ENCODE measurements at places on chromosomes 7 and 10.

DNA sequence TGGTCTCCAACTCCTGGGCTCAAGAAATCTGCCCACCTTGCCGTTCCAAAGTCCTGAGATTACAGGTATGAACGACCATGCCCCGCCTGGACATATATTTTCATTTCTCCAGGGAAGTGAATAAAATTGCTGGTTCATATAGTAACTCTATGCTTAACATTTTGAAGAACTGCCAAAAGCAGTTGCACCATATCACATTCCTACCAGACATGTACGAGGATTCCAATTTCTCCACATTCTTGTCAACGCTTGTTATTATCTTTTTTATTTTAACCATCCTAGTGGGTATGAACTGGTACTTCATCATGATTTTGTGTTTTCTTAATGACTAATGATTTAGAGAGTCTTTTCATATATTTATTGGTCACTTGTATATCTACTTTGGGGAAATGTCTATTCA lies 21.9 kb upstream of the CPN1 start:
- no peak for DNase-seq

GRCh38 chr7:72152161-72153131 lies 259.7 kb downstream of the CALN1 start:
- DNase-seq = no peak

DNA sequence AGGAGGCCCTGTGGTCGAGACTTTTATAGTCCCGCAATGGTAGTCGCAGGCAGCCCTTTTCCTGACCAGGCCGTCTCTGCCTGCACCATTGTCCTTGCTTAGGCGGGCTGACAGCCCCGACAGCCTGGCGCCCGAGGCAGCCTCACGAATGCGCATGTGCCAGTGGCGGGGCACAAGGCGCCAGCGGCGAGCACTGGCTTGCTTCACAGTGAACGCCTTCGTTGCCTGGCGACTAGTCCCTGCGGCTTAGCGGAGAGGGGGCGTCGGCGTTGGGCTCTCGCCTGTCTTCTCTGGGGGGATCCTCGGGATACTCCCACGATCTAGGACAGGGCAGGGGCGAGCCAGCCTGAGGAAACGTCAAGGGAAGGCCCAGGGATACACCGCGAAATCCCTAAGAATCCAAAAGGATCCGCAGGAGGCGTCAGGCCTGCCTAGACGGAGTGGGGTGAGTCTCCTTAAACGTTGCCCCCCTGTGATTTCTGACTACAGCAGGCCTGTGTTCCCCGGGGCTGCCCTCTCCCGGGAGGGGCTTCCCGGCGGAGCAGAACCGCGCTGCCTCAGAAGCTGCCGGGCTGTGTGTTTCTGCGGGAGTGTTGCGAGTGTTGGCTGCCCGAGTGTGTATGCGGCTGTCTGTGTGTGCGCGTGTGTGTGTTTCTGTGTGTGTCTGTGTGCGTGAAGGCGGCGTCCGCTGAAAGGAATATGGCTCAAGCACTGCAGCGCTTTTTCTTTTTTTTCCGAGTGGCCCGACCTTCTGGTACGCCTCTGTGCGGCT lies 20.5 kb upstream of the ZNF273 start:
- DNase-seq = no peak

DNA sequence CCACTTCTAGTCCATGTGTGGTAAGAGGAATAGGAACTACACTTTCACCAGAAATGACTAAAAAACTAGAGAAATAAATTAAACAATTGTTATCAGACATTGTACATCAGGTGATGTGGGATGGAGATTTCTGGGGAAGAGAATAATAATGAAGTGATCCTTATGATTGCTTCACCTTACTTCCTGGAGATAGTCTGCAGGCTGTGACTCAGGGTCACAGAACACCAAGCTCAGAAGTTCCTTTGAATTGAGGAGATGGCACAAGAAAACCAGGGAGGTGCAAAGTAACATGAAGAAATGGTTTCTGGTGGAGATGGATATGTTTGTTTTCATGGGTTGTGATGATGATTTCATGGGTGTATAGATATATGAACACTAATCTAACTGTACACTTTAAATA lies 44.5 kb downstream of the ZWINT start:
- no peak for DNase-seq

DNA sequence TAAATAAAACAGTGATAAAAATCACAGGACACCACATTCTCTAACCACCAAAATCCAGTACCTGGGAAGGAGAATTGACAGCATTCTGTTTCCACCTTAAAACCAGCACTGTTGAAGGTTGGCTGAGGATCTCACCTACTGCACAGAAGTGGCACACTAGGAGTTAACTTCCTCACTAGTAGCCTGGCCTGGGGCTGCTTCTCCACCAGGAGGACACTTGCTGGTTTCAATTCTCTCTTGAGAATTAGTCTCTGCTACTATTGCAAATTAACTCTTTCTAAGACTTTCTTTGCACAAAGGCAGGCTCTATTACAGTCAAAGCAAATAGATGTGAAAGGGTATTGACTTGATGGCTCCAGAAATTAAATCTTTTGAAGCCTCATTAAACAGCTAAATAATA lies 2.3 kb upstream of the CTTNBP2 start:
- DNase-seq = no peak

GRCh38 chr7:300546-301290 lies 10.7 kb downstream of the FOXL3 start:
- no peak for DNase-seq

GRCh38 chr10:21292763-21293517 lies 232.5 kb downstream of the SKIDA1 start:
- no peak for DNase-seq

- no peak for DNase-seq
Observed at GRCh38 chr7:144384071-144384470, 19.4 kb downstream of the NOBOX start.

GRCh38 chr10:59606551-59606961 lies 103.1 kb downstream of the SLC16A9 start:
- no peak for DNase-seq

GRCh38 chr7:32289651-32290414 lies 200.3 kb downstream of the LSM5 start:
- DNase-seq = no peak

DNA sequence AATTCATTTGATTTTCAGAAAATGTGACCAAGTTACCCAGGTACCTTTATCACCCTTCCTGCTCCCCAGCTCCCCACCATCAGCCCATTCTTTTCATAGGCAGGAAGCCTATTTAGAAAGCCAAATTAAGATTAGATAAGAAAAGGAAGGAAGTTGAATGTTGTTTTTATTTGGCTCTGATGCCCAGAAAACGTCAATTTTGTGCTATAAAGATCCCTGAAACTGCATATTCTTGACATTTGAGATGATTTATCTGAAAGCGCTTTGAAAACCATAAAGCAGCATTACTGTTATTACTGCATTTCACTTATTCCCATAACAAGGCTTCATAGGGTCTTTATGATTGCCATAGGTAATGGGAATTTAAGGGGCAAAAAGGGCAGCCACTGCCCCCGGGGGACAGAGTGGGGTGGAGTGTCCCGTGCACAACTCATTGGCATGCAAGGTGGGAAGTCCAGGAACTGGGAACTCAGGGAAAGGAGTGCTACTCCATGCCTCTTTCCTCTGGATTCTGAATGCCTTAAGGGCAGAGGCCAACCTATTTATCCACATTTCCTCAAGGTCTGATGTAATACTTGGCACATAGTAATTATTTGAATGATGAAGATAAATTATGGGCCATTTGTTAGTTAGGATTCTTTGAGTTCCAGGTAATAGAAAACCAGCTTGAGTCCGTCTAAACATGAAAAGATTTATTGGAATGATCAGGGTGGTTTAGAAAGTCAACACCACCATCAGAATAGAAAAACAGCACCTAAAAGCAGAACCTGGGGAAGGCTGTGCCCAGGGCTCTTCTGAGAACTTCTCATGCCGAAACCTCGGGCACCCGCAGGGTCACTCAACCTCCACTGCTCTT lies 100.6 kb upstream of the ELMO1 start:
- no peak for DNase-seq

GRCh38 chr7:148049068-148049467 lies 541.5 kb upstream of the C7orf33 start:
- no peak for DNase-seq

GRCh38 chr10:116740971-116741370 lies 1.4 kb downstream of the HSPA12A start:
- no peak for DNase-seq

DNA sequence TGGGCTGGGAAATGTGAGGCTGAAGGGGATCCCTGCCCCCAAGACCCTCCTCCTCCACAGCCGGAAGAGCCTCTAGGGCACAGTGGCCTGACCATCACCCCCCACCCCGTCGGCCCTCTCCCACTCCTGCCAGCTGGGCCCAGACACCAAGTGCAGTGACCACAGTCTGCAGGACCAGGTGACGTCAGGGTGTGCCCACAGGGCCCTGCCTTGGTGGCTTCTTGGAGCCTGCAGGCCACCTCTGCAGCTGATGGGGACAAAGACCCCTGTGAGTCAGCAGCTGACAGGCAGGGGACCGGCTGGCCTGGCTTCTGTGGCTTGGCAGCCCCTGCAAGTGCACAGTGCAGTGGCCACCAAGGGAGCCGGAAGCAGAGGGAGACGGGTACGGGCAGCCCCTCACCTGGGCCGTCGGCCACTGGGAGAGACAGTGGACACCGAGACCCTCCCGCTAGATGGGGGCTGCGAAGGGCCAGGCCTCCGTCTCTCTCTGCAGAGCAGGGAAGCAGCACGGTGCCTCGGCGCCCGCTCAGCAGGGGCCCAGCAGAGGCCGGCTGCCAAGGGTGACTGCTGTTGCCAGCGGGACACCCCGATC lies 274.6 kb downstream of the ELFN1 start:
- no peak for DNase-seq

DNA sequence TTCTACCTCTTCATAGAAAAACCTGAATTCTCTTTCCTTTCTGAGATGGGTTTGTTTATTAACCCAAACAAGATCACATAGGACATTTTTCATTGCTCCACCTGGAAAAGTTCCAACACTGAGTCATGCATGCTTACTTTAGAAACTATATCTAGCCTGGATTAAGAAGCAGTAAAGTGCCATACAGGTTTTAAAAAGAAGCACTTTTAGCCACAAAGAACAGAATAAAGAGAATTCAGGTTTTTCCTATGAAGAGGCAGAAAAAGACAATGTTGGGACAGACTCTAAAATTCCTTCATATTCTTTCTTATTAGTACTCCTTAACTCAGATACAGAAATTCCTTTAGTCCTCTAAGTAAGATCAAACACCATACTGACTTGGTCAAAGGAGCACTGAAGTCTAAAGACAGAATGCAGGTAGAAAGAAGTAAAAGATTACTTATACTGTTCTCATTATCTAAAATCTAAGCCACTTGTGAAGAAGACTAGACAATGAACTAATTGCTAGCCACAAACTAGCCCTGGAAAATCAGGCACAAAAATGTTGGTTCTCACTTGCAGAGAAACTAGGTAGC lies 241.3 kb downstream of the ANK3 start:
- no peak for DNase-seq

DNA sequence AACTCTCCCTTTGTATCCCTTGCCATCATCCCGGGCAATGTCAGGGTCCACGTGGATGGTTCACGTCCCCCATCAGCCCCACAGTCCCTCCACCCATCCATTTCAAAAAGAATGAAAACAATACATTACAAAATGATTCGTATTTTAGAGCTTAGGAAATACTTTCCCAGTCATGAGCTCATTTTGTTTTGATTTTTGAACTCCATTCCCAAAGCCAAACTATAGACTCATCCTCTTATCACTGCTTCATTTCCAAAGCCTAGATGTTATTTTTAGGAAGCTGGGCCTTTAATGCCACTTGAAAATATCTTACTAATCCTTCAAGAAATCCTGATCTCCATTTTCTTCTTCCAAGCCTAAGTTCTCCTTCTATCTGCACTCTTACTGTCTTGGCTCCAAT lies 72.1 kb downstream of the WNT2 start:
- no peak for DNase-seq

- DNase-seq = peak; percentile 88
Observed at GRCh38 chr10:123160311-123160980, 6.2 kb downstream of the BUB3 start.

DNA sequence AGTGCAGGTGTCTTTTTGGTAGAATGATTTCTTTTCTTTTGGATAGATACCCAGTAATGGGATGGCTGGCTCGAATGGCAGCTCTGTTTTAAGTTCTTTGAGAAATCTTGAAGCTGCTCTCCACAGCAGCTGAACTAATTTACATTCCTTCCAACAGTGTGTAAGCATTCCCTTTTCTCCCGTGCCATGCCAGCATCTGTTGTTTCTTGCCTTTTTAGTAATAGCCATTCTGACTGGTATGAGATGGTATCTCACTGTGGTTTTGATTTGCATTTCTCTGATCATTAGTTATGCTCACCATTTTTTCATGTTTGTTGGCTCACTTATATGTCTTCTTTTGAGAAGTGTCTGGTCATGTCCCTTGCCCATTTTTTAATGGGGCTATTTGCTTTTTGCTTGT lies 486.3 kb downstream of the GALNT17 start:
- DNase-seq = no peak

DNA sequence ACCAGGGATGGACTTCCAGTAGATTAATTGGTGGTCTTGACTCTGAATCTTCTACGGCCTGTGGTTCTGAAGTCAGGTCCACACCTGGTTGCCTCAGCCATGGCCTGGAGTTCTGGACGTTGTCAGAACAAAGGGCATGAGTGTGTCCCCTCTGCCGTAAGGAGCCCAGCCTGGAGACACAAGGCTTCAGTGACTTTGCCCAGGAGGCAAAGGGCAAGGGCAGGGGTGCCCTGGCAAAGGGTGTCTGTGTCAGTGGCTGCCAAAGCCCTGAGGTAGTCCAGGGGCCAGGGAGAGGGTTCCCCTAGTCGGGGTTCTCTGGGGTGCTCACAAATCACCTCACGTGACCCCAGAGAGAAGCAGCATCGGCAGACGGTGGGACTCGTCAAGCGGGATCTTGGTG lies 273.2 kb upstream of the ZNF32 start:
- DNase-seq = no peak

DNA sequence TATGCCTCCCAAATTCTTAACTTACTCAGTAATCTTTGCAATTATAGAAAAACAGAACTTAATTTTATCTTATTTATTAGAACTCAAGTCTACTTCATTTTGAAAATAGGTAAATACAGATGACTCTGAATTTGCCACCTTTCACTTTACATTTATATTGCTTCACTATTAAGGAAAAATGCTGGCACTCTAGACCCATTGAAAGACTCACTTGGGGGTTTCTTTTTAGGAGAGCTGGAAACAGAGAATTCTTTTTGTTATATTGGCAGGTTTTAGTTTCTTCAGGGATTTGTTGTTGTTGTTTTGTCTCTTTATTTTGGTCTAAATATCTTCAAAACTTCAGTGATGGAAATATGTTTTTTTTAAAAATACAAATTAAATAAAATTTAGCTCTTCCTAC lies 111.1 kb downstream of the RUNDC3B start:
- no peak for DNase-seq

DNA sequence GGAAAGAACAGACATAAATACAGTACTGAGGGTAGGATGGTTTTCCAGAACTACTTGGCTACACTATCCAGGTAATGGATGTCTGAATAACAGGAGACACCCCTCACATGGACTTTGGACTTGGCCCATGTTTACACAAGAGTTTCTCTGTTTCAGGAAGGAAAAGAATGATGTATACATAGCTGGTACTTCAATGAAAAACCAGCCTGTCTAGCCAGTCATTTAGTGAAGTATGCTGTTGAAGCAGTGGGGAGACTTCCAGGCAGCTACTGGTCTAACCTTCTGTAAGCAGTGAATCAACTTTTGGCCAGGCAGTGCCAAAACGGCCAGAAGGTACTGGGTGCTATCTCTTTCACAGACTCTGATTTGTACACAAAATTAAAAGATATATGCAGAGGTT lies 135.0 kb downstream of the MBL2 start:
- DNase-seq = no peak

GRCh38 chr10:24207341-24207740 lies 1.6 kb upstream of the KIAA1217 start:
- DNase-seq = no peak

GRCh38 chr10:44017483-44018145 lies 367.3 kb downstream of the CXCL12 start:
- no peak for DNase-seq
